ENCODE measurements at places on chromosomes 12 and 14.

DNA sequence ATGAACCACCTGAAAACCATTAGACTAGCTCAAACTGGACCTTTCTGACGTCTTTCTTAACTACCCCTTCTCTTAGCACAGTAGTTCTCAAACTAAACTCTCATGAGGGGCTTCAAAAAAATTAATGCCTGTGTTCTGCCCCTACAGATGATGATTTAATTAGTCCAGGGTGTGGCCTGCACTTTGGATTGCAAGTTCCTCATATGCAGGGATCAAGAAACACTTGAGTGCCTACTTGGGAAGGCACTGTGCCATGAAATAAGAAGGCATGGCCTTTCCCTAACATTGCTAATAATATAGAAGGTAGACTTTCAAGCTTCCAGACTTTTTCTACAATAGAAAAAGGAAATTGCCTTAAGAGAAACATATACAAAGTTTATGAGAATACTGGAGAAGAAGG is 22.8 kb upstream of the KLHDC2 start:
- DNase-seq, result no peak

GRCh38 chr14:65704850-65705249 is 292.3 kb downstream of the FUT8 start:
- DNase-seq, result no peak

- DNase-seq, result no peak
Observed at GRCh38 chr12:51372021-51372420, 19.2 kb downstream of the GALNT6 start.

DNA sequence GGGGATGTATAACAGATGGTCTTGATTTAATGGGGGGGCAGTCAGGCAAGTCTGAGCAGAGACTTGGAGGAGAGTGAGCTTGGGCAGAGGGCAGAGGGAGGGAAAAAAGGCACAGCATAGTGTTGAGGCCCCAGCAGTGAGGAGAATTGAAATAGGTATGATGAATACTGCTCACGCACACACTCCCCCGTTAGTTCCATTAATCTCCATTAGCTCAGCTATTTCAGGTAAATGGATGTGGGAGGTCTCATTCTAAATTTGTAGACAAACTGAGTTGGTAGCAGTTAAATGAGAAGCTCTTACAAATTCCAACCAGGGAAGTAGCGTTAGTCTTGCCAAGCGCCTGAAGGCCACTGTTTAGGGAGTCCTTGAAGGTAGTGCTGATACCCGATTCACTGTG is 66.7 kb upstream of the STON2 start:
- no peak for DNase-seq

DNA sequence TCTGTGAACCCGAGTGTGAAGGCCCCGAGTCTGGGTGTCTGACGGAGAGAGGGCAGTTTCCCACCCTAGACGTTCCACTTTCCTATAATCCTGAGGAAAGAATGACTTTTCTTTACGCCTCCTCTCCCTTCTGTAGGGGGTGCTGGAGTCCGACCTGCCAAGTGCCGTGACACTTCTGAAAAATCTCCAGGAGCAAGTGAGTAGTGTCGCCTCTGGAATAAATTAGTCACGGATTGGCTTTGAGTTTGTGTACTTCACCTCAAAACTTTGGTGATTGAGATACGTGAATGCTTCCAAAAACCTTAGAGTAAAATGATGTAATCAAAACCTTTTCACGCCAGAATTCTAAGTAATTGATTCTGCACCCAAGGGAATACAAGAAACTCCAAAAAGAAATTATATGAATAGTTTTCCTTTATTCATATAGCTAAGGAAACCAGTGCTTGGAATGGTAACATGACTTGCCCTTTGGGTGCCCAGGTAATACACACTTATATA is 452 bp downstream of the NGDN start:
- DNase-seq, result no peak

DNA sequence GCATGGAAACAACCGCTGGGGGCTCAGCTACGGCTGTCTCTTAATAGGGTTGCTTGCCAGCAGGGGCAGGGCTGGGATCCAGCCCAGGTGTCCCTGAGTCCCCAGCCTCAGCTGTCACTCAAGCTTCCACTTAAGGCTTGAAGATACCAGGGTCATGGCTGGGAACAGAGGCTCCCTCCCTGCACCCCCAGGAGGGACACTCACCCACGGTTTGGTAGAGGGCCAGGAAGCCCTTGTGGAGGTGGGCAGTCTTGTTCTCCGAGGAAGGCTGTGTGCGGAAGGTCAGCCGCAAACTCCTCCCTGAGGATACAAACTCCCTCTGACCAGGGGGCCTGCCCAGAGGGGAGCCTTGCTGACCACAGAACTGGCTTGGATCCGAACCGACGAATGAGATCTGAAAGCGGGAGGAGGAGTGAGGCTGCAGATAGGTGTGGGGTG is 7.3 kb downstream of the C1RL start:
- DNase-seq, result no peak

- DNase-seq, result no peak
Observed at GRCh38 chr12:121096199-121096798, 36.4 kb upstream of the P2RX7 start.

DNA sequence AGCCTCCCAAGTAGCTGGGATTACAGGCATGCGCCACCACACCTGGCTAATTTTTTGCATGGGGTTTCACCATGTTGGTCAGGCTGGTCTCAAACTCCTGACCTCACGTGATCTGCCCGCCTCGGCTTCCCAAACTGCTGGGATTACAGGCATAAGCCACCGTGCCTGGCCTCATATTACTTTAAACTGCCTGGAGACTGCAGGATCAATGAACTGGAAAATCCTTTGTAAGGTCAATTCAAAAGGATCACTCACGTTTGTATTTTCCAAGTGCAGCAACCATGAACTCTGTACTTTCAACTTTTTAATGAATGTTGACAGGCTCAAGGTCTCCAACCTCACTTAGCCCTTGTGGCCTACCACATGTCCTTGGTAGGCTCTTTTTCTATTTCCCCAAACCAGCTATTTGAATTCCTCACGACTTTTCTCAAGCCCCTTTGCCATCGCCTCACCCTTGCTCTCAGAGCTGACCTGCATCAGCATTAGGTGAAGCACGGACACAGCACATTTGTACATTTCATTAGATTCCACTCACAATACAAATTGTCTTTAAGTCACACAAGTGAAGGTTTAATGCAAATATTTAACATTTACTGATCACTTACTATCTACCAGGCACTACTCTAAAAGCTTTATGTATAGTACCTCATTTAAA is 42.2 kb upstream of the GCH1 start:
- DNase-seq, result no peak

DNA sequence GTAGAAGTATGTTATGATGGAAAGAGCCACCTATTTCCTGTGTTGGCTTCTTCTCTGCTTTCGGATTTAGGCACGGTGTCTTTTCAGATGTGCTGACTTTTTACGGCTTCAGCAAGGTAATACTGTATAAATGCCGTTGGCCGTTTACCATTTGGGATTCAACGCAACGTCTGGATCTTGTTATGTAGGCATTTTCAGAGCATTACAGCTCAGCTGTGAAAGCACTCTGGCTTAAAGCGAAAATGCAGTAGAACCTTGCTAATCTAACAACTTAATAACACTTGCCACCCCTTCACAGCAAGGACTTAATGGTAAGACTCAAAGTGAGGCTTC is 229.9 kb downstream of the EFCAB11 start:
- DNase-seq, result no peak

DNA sequence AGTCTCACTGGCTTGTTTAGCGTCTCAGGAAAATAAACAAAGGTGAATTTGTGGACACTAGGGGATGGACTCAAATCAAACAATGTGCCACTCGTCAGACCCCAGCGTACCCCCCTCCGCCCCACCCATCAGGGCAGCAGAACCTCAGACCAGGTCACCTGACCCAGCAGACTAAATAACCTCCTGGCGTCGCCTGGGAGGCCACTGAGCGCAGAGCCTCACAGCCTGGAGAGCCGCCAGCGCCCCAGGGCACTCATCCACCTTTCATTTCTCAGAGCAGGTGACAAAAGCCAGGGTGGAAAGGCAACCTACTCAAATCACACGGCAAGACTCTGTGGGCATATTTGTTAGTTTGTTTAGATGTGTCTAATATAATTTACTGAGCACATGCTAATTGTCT is 100.9 kb downstream of the DICER1 start:
- DNase-seq, result no peak

GRCh38 chr12:19394385-19394784 is 44.9 kb upstream of the AEBP2 start:
- no peak for DNase-seq

- no peak for DNase-seq
Observed at GRCh38 chr14:27228053-27228452, 630.2 kb upstream of the NOVA1 start.

DNA sequence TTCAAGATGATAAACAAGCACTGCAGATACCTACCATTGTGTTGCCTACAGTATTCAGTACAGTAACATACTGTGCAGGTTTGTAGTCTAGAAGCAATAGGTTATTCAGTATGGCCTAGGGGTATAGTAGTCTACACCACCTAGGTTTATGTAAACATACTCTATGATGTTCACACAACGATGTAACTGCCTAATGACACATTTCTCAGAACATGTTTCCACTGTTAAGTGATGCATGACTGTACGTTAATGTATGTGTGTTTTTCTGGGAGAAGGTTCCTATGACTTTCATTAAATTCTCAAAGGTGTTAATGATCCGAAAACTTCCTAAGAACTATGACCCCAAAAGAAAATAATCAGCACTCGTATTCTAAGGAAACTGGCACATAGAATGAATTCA is 20.9 kb upstream of the CALM1 start:
- DNase-seq, result no peak

DNA sequence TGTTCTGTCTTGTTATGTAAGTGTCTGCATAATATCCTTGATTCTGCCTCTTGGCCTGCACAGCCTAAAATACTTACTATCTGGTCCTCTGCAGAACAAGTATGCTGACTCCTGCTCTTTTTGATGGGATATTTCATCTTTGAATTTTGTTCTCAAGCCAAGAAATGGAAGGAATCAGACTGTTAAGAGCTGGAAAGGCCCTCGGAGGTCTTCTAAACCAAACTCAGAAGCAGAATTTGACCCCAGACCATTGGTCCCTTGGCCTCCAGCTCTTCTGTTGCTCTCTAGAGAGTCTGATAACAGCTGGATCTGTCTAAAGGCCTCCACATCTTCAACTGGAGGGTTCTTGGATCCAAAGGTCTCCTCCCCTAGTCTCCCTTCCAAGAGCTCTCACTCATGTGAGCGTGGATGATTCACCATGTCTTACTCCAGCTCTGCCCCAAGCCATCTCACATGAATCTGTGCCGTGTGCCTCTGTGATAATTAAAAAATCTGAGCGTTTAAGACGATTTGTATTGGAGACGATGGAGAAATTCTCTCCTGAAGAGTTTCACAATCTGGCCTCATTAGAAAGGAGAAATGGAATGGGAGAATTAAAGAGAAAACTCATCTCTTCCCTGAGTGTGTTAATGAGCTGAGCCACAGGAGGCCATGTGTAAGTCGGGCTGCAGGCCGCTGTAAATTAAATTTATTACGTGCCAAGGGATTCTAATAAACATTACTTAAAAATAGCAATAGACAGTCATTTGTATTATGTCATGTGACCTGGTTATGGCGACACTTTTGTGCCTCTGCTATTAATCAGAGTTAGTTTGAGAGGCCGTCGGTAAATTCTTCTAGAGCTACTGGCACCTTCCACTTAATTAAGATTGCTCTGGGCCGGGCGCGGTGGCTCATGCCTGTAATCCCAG is 15.4 kb upstream of the PRIMA1 start:
- no peak for DNase-seq

- no peak for DNase-seq
Observed at GRCh38 chr12:2035431-2036055, 17.2 kb upstream of the CACNA1C start.

DNA sequence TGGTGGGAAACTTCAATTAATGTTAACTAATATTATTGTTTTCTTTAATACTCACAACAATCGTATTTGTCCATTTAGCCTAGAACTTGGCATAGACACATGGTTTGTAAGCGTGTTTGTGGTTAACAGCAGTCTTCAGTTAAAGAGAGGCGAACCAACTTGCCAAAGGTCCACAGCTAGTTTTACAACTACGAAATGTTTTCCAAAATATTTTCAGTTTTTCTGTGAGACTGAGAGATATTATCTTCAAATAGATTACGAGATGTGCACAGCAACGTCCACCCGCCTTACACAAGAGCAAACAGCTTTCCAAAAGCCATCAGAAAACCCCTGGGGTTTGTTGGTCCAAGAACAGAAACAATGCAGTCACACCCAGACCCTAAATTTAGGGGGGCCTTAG is 58.6 kb upstream of the RASSF3 start:
- no peak for DNase-seq

DNA sequence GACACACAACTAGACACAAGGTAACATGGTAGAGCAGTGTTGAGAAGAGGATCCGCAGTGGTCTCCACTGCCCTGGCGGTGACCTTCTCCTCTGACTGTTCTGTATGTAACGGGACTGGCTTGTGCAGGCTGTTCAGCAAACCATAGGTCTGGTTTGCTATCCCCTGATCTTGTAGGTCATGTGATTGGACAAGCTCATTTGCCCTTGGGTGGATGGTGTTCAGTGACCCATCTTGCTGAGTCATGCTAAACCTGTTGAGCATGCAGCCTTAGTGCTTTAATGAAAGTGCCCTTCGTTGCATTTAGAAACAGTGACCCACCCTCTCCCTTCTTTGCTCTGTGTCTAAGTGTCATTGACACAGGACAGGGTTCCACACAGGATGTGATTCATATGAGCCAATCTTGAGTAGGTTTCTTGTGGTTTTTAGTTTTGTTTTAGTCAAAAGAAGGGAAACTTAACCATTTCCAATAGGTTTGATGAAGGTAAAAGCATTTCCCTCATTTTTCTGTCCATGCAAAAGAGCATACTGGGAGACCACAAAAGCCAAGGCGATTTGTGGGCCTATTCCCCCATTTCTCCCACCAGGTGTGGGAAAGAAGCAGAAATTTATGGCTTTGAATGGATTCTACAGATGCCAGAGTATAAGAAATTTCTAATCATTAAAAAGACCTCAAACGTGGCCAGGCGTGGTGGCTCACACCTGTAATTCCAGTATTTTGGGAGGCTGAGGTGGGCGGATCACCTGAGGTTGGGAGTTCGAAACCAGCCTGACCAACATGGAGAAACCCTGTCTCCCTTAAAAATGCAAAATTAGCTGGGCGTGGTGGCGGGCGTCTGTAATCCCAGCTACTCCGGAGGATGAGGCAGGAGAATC is 32.6 kb upstream of the HIF1A start:
- no peak for DNase-seq

DNA sequence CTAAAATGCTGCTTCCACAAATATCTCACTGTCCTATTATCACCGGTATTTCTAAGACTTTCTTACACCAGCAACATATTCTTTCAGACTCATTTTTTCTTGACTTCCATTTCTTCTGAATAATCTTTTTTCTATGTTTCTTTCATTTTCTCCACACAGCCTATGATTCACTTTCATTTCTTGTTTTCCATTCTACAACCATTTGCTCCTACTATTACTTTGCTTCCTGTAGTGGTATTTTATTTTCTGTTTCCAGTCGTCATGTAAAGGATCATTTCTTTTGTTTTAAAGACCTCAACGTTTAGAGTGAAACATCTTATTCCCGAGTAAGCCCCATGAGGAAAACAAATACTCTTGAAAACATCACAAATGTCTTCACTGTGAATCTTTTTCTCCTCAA is 182.2 kb upstream of the MDGA2 start:
- no peak for DNase-seq

Data from neuronal stem cell (in vitro differentiated cells).